ENCODE measurements at places on chromosomes 3 and 15. TPM values are rescaled to one million over a fixed set of nuclear protein-coding genes. Genes with fewer than 3 reads are reported as not detected.

Gene TM4SF1
- total RNA-seq = 304 TPM

Gene GOLGA8K
- not detected for total RNA-seq

Gene ANKRD34C
- not detected for total RNA-seq

Gene USP8
- total RNA-seq = 35.1 TPM

Gene FBLN2
- 1.1 TPM for total RNA-seq

Gene SCN5A
- 1.3 TPM for total RNA-seq

Gene ISLR2
- total RNA-seq = not detected

Gene PYGO1
- 2.4 TPM for total RNA-seq
